GF-D8 (cell line): ENCODE measurements at places on chromosomes 2 and 18.

DNA sequence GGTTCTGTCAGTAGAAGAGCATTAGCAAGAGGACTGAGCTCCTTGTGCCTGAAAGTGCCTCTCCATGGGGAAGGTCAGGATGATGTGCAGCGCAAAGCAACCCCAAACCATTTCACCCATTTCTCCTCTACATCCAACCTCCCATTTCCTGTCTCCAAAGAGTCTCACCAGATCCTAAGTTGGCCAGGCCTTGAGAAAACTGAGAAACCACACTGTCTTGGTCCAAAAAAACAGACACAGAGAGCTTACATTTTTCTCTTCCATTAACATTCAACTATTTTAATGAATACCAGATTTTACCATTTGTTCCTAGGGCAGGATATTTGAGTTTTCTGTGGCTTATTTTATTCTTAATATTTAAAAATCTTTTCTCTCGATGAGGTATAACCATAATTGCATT, 195.0 kb downstream of the EPHA4 start:
- no peak for DNase-seq

DNA sequence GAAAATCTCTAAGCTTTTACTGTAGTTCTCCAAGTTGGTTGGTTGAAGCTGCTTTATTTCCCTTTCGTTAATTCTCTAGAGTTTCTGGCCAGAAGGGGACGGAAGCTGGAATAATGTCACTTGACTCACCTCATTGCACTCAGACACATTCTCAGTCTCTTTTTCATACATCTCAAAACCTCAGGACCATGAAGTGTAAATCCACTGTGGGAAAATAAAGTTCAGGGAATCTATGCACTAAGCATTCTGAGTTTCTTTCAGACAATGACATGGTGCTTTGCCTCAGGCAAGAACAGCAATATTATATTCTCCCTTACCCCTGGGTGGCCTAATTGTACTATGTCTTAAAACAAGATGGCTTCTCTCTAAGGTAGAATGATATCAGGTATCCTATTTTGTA, 167.8 kb downstream of the PRPF40A start:
- no peak for DNase-seq

DNA sequence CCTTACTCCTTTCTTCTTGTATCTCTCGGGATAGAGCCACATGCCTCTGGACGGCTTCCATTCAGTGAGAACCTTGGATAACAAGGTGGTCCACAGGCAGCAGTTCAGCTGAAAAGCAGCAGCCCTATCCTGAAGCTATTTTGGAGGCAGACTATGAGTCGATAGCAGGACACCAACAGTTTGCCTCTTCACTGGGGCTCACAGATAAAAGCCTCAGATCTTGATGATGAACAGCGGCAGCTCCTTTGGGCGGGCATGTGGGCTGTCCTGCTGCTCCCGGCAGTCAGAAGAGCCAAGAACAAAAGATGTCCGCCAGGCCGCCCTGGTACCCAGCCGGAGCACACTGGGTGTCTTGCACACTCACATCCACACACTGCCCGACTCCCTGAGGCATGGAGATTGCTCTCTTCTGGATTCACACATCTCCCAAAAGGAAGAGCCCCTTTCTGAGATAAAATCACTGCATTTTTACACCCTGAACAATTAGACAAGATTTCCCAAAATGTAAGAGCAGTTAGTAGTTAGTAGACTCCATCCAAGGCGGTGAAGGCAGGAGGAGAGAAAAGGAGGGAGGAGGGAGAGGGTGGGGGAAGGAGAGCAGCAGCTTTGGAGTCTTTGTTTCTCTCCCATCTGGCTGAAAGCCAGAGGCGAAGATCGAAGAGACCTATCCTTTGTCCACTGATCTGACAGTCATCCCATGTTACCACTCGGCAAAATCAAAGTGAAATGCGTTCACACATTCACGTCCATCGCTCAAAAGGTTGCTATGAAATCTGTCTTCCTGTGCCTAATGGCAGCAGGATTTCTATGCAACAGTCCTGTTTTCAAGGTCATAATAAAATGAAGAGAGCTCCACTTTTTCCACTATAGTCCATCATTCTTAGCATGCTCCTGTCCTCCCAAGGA, 90.1 kb upstream of the KLF7 start:
- DNase-seq: no peak

DNA sequence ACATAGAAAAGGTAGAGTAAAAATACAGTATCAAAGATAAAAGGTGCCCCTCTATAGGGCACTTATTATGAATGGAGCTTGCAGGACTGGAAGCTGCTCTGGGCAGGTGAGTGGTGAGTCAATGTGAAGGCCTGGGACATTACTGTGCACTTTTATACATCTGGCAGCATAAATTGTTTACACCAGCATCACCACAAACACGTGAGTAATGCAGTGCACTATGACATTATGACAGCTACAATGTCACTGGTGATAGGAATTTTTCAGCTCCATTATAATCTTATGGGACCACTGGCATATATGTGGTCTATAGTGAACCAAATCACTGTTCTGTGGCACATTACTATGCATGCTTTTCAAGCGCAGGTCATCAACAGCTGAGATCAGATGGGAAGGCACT, 48.1 kb downstream of the TPGS2 start:
- DNase-seq: no peak

DNA sequence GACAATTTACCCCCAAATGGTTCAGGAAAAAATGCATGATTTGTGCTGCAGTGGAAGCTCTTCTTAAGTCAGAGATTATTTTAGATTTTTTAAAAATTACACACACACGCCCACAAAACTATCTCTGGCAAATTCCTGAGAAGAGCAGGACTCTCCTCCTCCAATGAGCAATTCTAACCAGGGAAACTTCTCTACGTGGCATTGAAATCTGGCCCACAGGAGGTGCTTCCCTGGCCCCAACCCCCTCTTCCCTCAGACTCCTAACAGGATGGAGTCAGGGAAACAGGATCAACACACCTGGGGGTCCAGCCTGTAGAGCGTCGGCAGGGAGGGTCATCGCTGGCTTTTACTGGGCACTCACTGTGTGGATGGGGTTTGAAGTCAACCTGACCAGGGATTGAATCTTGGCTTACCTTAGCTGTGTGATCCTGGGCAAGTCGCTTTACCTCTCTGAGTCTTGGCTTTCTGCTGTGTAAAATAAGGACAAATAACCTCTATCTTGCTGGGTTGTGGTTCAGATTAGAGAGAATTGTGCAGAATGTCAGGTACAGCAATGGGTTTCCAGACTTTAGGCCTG, 65.4 kb upstream of the ASAP2 start:
- no peak for DNase-seq

- DNase-seq: no peak
These were observed 894.7 kb downstream of the TMEM182 start for GRCh38 chr2:103656558-103656957.

- DNase-seq: no peak
These were observed 458 bp downstream of the HYCC2 start for GRCh38 chr2:201070948-201071478.

DNA sequence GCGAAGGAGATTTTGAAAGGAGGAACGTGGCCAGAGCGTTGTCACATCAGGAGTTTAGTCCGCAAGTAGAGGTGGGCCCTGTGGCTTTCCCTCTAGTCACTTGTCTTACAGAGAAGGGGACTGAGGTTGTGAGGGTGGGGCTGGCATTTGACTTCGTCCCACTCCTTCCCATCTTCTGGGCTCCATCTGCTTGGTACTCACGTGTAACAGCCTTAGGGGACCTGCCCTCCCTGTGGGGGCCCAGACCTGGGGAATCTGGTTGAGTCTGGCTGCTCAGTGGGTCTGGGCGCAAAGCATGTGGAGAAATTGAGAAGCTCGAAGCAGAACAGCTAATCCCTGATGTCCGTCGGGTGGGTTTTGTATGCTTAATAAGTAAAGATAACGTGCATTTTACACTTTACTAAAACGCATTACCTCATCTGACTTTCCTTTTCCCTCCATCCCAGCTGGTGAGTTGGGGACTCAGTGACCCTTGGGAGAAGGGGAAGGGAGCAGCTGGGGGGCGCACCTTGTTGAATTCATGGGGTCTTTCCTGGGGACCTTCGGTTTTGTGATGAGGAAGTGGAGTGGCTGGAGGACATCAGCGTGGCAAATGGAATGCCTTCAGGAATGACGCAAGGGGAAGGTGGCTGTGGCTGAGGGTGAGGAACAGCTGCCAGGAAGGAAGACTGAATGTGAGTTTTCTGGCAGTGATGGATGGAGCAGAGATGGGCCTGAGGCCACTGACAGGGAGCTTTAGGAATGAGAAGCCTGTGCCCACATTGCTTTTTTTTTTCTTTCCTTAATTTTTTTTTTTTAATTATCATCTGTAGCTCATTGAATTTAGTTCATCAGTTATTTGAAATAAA, 44.8 kb downstream of the ASAP2 start:
- DNase-seq: no peak

GRCh38 chr2:120305296-120305695, 40.6 kb upstream of the INHBB start:
- DNase-seq: no peak

DNA sequence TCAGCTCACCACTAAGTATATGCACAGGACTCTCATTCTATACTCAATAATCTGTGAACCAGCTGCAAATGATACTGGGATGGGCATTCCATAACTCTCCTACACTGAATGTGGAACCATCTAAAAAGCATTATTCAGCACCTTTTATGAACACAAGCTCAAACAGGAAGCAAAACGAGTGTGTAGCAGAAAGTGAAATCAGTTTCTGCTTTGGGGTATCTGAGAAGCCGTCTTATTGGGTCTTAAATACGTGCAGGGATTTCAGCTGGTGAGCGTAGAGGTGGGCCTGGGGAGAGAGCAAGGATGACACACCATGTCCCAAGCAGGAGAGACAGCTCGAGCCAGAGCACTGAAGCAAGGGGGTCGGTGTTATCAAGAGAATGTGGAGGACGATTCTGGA, 120.0 kb upstream of the TTN start:
- DNase-seq: no peak

GRCh38 chr2:83282841-83283240, 1176.2 kb downstream of the SUCLG1 start:
- DNase-seq: no peak

DNA sequence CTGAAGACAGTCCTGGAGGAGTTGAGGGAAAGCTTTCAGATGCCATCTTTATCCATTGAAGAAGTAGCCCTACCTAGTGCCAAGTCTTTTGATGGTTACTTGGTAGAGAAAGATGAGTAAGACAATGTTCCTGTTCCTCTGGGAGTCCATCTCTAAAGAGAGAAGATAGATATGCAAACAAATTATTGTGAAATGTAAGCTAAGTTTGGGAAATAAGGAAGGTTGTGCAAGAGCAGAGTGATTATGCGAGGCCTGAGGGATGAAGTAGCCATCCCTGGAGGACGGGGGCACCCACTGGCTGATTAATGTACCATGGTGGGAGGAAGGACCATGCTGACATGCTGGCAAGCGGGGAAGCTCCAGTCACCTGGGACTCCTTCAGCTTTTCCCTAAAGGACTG, 994 bp upstream of the DTNA start:
- no peak for DNase-seq

- DNase-seq: no peak
These were observed 42.4 kb upstream of the COL5A2 start for GRCh38 chr2:189221811-189222467.

DNA sequence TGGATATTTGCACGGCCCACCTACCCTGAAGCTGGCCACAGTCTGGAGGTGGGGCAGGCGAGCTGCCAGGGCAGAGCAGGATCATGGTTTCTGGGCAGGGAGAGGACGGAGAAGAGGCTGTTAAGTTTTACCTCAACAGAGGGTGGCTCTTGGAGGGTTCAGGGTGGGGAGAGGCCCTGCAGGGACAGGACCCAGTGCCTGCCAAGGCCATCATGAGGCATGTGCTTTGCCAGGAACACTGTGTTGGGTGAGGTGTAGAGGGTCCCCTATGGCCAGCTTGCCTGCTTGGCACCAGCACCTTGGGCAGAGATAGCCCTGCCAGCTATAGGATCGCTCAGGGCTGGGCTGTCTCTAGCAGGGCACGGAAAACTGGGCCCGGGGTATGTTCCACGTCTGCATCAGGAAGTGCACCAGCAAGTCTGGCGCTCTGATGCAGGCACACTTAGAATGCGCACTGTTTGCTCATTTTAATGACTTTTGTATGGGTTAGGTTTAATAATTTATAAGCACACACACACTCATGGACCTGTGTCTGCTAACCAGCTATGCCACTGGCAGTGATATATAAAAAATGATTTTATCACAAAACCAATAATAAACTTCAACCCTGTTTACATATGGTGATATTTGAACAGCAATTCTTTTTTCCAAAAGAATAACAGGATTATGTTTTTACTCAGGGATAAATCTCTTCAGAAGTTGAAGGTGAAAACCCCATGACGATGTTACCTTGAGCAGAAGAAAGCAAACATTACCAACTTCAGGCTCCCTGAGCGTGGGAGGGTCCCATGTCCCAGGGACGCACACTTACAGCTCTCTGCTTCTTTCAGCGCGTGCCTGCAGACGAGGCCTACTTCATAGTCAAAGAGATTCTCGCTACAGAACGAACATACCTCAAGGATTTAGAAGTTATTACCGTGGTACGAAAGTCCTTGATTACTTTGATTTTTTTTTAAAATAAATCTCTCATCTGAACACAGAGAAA, 46.4 kb downstream of the STK25 start:
- DNase-seq: no peak

DNA sequence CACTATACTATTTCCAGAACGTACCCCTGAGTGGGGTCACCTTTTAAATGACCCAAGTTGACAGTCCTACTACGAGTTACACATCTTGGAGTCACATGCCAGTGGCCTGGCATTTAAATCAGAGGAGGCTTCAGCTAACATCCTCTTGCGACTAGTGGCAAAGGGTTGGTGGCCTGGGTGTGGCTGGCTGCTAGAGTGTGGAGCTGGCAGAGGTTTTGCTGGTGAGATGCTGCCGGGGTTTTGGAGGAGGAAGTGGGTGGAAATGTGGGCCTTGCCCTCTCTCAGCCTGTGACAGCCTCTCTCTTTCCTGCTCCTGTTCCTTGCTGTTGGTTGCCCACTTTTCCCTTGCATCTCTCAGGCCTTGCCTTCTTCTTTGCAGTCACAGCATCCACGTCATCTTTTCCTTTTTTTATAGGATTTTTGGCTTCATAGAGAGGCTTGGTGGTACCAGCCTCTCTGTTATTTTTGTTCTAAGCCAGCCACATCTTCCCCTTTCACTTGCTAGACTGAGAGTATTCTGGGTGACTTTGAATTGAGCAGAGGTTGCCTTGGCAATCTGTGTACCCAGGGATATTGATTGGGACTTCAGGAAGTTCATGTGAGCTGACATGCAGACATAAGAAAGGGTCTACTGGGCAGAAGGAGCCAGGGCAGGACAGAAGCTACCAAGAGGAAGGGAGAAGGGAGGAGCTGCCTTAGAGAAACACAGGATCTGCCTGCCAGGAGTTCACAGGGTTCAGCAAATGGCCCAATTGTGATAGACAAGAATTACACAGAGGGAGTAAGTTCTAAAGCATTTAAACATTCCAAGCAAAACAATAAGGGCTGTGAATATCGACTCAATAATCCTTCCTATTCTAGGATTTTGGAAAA, 55.4 kb downstream of the CDC42EP3 start:
- no peak for DNase-seq

DNA sequence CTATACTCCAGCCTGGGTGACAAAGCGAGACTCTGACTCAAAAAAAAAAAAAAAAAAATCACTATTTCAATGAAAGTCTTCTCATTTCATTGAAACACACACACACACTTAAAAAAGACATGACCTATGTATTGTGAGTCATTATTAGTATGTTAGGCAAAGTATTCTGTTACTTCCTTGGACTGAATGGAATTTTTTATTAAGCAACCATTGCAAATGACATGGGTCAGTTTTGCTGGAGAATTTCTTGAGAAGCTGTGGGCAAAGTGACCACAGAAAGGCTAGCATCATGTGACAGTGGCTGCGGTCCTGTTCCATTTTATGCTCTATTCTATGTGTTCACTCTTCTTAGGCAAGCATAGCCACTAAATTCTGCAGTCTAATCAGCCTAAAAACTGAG, 695.7 kb downstream of the TDRD15 start:
- no peak for DNase-seq

GRCh38 chr18:42333558-42333957, 378.5 kb downstream of the PIK3C3 start:
- DNase-seq: no peak
